ENCODE measurements at places on chromosomes 3 and 15.

- no peak for DNase-seq
Observed at GRCh38 chr3:67463656-67464055, 190.8 kb downstream of the SUCLG2 start.

- DNase-seq = peak; percentile 80
Observed at GRCh38 chr3:119195911-119196310, 22.5 kb downstream of the UPK1B start.

DNA sequence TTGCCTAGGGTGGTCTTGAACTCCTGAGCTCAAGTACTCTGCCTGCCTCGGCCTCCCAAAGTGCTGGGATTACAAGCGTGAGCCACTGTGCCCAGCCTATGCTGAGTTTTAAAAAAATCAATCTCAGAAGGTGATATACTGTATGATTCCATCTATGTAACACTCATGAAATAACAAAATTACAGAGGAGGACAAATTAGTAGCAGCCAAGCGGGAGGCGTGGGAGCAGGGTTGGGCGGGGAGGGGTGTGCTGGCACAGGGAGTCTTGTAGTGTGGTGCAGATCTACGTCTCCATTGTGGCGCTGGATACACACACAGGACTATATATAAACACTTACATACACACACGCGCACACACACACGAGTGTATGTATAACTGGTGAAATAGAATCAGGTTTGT, 80.6 kb upstream of the LINGO1 start:
- no peak for DNase-seq

DNA sequence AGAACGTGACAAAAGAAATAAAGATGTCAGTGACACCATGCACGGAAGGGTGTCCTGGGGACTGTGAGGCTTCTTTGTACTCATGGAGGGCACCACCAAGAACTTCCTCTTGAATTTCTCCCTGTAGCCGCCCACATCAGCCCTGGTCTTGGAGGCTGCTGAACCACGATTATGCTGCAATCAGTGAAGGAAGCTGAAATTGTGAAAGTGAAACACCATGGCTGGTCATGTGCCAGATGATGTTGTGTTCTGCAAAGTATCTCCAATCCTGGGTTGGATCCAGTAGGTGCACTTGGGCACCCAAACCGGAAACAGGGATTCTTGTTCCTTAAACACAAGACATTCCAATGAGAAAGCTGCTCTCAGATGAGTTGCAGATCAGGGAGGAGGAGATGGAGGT, 104.4 kb upstream of the GOLGA6L6 start:
- no peak for DNase-seq

GRCh38 chr3:159632128-159632527, 356.5 kb upstream of the IL12A start:
- DNase-seq = peak; percentile 98

DNA sequence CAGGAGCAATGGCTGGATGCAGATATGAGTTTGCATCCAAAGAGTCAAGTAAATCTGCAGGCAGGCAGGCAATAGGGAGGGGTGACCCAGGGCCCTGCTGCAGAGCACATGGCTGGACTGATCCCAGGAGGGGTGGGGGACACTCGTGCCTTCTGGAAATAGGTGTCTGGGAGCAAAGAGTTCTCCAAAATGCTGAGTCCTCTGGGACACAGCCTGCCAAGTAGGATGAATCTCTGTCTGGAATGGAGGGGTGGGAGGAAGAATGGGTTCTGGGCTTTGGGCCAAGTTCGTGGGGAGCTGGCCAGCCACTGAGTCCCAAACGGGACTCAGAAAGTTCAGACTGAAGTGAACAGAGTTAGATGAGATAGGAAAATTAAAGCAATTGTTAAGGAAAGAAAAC, 214.5 kb downstream of the MTHFS start:
- no peak for DNase-seq

- DNase-seq = no peak
Observed at GRCh38 chr15:84762840-84763572, 14.6 kb downstream of the ZNF592 start.

DNA sequence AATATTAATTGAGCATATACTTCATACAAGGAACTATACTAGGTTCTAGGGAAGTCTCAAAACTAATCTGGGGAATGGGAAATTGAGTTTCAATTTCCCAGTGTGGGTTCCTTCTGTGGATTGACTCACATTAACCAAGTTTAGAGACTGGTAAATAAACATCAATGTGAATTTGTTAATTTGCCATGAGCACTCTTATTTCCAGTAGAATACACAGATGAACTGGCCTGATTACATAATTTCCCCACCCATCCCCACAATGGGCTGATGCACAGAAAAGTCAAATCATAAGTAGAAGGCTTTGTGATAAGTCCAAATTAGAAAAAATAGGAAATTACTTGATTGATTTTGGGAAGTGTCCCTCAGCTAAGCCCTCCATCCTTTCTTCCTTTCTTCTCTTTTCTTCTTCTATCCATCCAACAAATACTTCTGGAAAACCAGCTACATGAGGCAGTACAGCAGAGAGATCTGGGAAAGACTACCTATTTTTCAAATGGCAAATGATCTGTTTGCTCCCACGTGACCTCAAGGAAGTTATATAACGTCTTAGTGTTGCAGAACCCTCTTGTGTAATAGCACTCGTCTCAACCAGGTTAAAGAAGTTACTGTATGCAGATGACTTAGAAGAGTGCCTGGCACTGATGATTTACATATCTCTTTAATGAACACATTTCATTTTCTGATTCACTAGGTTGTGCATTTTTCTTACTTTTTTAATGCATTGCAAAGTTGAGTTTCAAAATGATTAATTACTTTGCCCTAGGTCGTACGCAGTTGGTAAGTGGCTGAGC, 312.3 kb downstream of the SV2B start:
- DNase-seq = no peak
